ENCODE measurements at places on chromosomes 2 and 18. TPM values are rescaled to one million over a fixed set of nuclear protein-coding genes. Genes with fewer than 3 reads are reported as not detected.

The LINC00305 gene
- total RNA-seq = not detected

The CCBE1 gene
- 49.1 TPM for total RNA-seq

The PID1 gene
- total RNA-seq = 15.4 TPM

The SLC38A11 gene
- total RNA-seq = 0.43 TPM

The GPAT2 gene
- total RNA-seq = 0.76 TPM

The MC4R gene
- total RNA-seq = not detected

The PLEK gene
- 0.32 TPM for total RNA-seq

The TRABD2A gene
- 0.26 TPM for total RNA-seq

The CRYGA gene
- not detected for total RNA-seq

The PCARE gene
- not detected for total RNA-seq

The GNAL gene
- total RNA-seq = 7.1 TPM

The MLPH gene
- total RNA-seq = 0.65 TPM
